ENCODE measurements at places on chromosomes 7 and 10. TPM values are rescaled to one million over a fixed set of nuclear protein-coding genes. Genes with fewer than 3 reads are reported as not detected.

Gene CLDN3
- 0.95 TPM for total RNA-seq

Gene SPDYE16
- 0.22 TPM for total RNA-seq

DNA sequence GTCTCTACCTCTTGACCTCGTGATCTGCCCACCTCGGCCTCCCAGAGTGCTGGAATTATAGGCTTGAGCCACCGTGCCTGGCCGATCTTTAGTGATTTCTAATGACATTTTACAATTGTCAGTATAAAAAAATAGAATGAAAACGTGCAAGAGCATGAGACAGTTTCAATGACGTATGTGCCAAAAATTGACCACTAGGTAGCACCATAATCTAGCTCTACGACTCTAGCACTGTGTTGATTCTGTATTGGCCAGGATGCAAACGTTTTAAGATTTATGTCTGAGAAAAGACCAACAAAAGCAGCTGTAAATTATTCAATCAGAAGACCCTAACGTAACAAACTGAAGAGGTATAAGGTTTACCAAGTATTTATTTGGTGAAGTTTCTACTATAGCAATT lies 25.4 kb upstream of the EXOC6 start:
- no peaks in the 10 kb centered on the region for H3K36me3 ChIP-seq
- H3K4me3 ChIP-seq = no peak overlapping the region
- DNase-seq = peak; percentile 92

GRCh38 chr10:65234261-65234660 lies 1691.6 kb upstream of the LRRTM3 start:
- H3K27me3 ChIP-seq = no peaks in the 10 kb centered on the region
- H3K27ac ChIP-seq = no peak overlapping the region
- no peak overlapping the region for H3K4me3 ChIP-seq
- H3K4me1 ChIP-seq = no peaks in the 10 kb centered on the region
- DNase-seq = no peak

GRCh38 chr7:50793120-50793946 lies 10.6 kb upstream of the GRB10 start:
- peak overlapping the region; percentile 77 for H3K27ac ChIP-seq
- no peaks in the 10 kb centered on the region for H3K27me3 ChIP-seq
- no peaks in the 10 kb centered on the region for H3K36me3 ChIP-seq
- H3K4me3 ChIP-seq = peak overlapping the region; percentile 40
- DNase-seq = peak; percentile 50
- H3K4me1 ChIP-seq = peaks cover 24% of the 10 kb centered on the region

DNA sequence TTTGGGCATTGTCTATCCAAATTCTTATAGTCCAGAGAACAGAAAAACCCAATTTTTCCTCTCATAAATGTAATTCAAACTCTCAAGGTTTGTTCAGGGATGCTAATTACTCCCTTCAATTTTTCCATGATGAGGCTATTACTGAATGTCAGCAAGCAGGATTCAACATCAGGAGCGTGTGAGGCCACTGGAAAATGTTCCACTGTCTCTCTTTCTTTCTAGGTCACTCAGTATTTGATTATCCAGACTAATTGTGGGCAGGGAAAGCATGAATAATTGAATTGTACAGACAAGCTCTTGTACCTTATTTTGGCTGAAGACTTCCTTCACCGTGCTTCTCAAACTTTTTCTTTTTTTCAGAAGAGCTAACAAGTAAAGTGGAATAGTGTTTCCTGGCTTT lies 30.7 kb downstream of the THNSL1 start:
- DNase-seq = no peak
- H3K4me1 ChIP-seq = peaks cover 2% of the 10 kb centered on the region
- H3K27ac ChIP-seq = no peak overlapping the region
- no peaks in the 10 kb centered on the region for H3K36me3 ChIP-seq

DNA sequence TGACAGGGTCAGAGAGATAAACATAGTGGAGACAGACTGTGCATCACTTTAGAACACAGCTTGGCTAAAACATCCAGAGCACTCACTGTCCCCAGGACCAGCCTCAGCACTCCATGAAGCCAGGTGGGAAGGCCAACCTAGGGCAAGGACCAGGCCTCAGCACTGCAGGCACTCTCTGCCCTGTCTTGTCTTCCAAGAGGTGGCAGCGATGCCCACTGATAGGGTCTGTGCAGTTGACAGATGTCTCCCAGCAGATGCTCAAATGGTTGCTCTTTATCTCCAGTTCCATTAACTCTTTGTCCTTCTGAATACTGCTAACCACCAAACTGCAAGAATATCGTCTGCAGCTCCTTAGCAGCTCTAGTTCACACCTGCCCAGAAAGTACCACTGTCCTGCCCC lies 9.1 kb downstream of the DDX56 start:
- no peak overlapping the region for H3K27ac ChIP-seq
- DNase-seq = no peak
- peaks cover 39% of the 10 kb centered on the region for H3K36me3 ChIP-seq

GRCh38 chr7:106017657-106018056 lies 54.6 kb downstream of the CDHR3 start:
- DNase-seq = no peak
- H3K4me1 ChIP-seq = no peaks in the 10 kb centered on the region
- no peaks in the 10 kb centered on the region for H3K36me3 ChIP-seq

Gene ANAPC16
- 44.4 TPM for total RNA-seq

GRCh38 chr7:132650498-132650897 lies 74.2 kb upstream of the PLXNA4 start:
- H3K27ac ChIP-seq = no peak overlapping the region
- peaks cover 4% of the 10 kb centered on the region for H3K4me1 ChIP-seq
- H3K27me3 ChIP-seq = peaks cover 9% of the 10 kb centered on the region

DNA sequence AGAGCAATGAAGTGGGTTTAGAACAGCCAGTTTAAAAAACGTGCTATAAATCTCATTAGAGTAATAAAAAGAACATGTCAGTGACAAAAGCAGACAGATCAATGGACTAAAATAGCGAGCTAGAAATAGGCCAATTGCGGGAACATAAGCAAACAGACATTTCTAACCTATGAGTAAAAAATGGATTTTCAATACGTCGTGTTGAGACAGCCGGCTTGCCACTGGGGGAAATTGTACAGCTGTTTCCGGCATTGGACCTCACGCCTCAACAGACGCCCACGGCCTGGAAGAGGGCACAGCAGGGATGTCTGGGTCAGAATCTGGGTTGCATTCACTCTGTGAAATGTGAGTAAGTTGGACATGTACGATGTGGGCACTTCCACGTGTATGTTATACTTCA lies 92.9 kb downstream of the SVOPL start:
- H3K27ac ChIP-seq = no peak overlapping the region
- H3K4me3 ChIP-seq = no peak overlapping the region
- no peaks in the 10 kb centered on the region for H3K36me3 ChIP-seq
- no peaks in the 10 kb centered on the region for H3K27me3 ChIP-seq

DNA sequence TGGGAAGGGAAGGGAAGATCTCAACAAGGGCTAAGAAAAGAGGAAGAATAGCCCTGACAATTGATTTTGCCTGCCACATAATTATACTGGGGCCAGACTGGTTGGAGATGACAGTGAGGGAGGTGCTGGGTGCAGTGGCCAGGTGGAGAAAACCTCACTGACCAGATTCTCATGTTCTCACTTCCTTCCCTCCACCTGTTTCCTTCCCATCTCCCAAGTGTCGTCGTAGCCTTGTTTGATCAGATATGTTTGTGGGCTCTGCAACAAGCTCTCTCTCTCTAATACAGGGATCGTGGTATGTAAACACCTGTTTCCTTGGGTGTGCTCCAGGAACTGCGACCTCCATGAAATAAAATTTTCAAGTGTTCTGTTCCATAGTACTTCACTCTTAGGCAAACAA lies 60.2 kb downstream of the VCL start:
- DNase-seq = peak; percentile 48
- H3K27ac ChIP-seq = no peak overlapping the region
- no peaks in the 10 kb centered on the region for H3K27me3 ChIP-seq
- peaks cover 34% of the 10 kb centered on the region for H3K4me1 ChIP-seq
- no peaks in the 10 kb centered on the region for H3K36me3 ChIP-seq

DNA sequence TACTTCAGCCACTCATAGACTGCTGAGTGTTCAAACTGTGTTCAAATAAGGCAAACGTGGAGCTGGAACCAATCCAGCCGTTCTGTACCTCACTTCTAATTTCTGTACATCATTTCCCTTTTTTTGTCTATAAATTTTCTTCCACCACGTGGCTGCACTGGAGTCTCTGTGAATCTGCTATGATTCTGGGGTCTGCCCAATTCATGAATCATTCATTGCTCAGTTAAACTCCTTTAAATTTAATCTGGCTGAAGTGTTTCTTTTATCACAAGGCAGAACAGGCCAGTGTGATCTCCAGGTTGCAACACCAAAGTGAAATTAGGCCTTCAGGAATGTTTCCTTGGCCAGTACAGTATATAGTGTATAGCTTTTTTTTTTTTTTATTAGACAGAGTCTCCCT lies 53.5 kb downstream of the DNAJC12 start:
- no peak for DNase-seq
- H3K27me3 ChIP-seq = no peaks in the 10 kb centered on the region
- H3K4me1 ChIP-seq = no peaks in the 10 kb centered on the region
- H3K27ac ChIP-seq = no peak overlapping the region
- no peak overlapping the region for H3K4me3 ChIP-seq

Gene PPP3CB
- 30.4 TPM for total RNA-seq

- no peak overlapping the region for H3K27ac ChIP-seq
- no peaks in the 10 kb centered on the region for H3K4me1 ChIP-seq
- no peaks in the 10 kb centered on the region for H3K27me3 ChIP-seq
- H3K4me3 ChIP-seq = no peak overlapping the region
- no peak for DNase-seq
Observed at GRCh38 chr7:126210707-126211106, 1042.0 kb downstream of the GRM8 start.

DNA sequence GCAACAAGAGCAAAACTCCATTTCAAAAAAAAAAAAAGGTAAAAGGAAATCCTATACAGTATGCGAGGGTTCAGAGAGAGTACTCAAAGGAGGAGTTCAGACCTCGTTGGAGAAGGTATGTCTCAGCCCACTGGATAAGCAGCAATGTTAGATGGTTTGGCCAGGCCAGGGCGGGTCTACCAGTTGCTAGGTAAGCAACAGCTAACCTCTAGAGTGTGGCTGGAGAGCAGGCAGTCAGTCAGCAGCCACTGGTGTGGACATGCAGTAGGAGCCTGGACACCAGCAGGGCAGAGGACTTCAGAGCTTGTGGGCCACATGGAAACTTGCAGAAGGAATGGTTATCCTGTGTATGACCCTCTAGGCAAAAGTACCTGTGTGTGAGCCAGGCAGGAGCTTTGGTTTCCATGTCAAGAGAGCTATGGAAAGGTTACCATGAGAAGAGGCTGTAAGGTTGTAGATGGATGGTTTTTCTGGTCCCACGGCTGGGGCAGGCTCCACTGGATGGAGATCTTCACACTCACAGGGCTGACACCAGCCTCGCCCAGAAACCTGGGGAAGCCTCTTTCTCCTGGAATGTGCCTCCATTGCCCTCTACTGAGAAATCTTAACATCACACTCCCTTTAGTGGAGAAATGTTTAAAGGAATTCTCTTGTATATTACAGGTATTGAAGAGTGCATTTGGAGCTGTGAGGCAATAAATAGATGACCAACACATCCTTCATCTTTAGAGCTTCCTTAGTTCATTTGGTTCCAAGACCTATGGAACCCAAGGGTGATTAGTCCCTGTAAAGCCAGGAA lies 63.6 kb downstream of the CCDC186 start:
- no peak overlapping the region for H3K27ac ChIP-seq
- H3K36me3 ChIP-seq = no peaks in the 10 kb centered on the region
- H3K4me1 ChIP-seq = no peaks in the 10 kb centered on the region

Gene CPA2
- not detected for total RNA-seq

Gene KNDC1
- total RNA-seq = not detected

- H3K36me3 ChIP-seq = no peaks in the 10 kb centered on the region
- DNase-seq = no peak
- H3K4me3 ChIP-seq = no peak overlapping the region
Observed at GRCh38 chr7:55024776-55025175, 6.0 kb downstream of the EGFR start.
